ENCODE measurements at places on chromosomes 11 and 22. TPM values are rescaled to one million over a fixed set of nuclear protein-coding genes. Genes with fewer than 3 reads are reported as not detected.
A peak's percentile ranks its signal among the peaks of the same experiment; 100 is the strongest.

DNA sequence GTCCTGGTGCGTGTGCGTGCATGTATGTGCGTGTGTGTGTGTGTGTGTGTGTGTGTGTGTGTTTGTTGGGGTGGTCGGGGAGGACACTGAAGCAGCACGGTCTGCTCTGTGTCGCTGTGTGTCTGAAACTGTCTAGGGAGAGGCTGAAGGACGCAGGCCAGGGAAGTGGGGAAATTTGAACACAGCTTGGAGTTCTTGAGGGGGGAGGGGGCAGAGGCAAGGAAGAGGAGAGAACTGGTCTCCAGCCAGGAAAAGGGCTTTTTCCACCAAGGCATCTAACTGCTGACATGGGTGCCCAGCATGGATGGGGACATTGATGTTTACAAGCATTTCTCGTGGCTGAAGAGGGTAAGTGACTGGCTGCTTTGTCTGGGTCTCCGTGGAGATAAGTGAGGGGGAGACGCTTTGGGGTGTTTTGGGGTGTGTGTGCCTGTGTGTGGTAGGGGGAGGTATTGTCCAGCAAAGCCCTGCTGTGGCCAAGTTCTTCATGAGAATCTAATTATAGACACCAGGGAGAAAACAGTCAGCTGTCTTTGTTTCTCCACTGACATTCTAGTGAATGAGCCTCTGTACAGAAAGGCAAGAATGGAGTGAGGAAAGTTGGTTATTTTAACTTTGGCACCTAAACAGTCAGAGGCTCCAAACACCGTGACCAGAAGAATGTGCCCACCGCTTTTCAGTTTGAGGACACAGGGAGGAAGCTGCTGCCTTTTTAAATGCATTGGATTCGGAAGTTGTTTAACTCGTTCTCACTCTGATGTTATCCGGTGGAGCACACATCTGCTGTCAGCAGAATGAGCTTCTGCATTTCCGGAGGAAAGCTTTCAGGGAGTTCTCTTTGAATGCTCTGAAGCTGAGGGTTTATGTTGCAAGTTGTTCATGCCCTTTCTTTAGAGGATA lies 63.7 kb downstream of the PPFIBP2 start:
- no peak for DNase-seq

DNA sequence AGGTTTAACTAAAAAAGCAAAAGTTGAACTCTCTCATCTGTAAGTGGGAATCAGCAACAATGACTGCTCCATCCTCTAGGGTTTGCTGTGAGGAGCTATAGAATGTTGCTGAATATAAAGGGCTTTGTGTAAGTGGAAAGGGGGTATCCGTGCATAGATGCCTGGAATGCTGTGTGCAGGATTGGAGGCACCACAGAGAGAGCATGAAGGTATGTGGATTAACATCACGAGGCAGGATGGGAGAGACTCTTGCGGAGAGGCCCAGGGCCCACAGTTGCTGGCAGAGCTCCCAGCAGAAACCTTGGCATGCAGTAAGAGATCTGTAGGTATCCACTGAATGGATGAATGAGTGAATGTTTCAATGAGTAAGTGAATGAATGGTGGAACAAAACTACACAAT lies 298.7 kb upstream of the DDI1 start:
- DNase-seq: no peak

DNA sequence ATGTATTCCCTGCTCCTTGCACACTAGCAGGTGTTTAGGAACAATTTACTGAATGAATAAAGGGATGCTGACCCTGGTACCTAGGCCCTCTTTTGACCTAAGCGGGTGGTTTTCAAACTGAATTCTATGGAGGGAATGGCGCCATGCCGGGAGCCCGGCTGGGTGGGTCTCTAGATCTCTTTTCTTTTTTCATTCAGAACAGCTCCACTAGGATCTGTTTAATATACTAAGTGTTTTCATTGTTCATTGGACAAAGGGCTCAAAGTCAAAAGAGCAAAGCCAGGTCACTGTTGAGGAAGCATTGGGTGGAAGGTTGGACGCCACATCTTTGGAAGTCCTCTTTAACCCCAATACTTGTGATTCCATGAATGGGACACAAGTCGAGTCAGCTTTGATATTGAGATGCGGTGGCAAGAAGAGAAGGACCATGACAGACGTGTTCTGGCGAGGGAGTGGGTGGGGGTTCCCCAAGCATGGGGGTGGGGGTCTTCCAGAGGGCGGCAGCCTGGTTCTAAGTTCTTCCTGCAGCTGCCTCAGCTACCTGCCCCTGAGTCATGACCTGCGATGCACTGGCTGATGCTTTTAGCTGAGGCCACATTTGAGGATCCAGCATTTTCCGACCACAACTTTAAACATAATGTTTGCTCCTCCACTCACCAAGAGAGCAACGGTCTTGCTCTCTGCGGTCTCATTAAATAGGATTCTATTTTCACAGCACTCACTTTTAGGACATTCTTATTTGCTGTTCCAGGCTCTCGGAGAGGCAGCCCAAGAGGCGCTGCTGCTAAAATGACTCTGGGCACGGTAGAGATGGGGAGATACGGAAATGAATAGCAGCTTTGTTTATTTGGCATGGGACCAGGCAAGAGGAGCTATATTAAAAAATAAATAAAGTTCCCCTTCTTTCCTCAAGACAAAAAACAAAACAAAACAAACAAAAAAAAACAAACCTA lies 100.6 kb downstream of the FBXO7 start:
- DNase-seq: no peak

DNA sequence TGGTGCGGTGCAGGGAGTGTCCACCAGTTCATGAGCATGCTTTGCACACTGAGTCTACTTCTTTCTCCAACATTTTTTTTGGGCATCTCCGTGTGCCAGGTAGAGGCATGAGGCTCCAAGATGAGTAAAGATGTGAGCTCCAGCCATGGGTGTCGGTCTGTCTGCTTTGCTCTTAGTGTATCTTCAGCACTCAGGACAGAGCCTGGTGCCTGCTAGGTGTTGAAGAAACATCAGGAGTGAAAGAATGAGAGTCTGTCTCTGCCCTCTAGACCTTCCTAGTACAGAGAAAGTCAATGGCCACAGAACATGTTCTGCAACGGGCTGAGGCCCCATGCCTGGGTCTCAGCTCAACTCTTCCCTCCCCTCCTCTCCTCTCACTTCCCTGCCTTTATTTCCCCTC lies 486.5 kb downstream of the TBC1D22A start:
- DNase-seq: no peak

DNA sequence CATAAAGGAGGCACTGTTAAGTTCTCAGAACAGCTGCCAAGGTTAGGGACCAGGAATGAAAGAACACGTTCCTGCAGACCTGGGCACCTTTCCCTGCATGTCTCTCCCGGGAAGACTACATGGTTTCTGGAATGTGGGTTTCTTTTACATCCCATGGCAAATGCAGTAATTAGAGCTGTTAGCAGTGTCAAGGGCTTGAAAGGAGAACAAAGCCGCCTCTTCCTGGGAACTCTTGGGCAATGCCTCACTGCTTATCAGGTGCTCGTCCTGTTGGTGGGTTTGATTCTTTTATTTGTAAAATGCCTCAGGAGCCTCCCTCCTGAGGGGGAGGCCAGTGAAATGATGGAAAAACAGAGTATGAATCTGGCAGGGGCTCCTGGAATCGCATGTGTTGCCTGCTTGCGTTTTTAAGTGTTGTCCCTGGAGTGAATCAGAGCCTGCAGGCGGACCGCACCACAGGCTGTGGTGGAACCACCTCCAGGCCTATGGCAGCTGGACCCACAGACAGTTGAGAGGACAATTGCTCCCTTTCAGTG lies 723 bp upstream of the C22orf31 start:
- no peak for DNase-seq

DNA sequence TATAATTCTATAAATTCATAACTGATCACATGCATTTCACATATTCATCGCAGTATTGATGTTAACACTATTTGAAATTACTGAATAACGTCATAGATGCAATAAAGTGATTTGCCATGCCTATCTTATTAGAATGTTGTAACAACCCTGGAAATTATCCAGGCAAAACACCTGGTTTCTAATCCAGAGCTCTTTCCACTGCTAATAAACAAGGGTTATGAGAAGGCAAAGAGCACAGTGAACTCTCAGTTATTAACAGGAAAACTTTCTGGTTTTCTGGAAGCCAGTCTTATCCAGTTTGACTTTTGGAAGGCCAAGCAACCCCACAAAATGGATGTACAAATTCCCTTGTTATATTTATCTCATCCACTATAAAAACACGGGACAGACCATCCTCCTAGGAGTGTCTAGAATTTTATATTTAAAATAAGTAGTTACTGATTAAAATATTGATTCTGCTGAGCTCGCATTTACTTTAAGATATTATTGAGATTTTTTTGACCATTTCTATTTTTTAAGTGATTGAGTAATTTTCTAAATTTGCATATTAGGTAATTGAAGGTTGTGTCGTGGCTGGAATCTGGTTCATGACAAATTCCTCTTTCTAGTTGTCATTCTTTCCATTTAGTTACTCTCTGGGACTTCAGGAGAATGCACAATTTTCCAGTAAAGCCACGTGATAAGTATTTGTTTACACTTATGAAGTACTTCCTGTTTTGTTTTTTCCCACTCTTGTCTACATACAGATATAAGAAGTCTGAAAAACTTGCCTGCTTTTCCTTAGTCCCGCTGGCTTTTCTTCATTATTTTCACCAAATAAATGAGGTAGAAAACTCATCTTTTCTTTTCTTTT lies 47.9 kb downstream of the DCUN1D5 start:
- no peak for DNase-seq

- no peak for DNase-seq
Measured at GRCh38 chr22:39430576-39431150, 26.1 kb upstream of the MGAT3 start.

DNA sequence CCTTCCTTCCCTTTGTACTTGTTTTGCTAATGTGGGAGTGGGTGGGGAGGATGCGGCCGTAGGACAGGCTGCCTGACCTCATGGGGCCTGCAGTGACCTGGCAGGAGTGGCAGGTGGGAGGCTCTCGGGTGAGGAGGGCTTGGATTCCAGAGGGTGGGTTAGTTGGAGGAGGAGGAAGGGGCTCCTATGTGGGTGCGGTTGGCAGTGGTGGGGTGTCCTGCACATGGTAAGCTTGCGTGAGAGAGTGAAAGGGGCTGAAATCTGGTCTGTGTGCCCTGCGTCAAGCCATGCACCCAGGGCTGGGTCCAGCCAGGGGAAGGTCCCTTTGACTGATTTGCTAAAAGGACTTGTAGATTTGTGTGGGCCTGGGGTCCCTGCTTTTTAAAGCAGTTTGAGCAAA lies 90.7 kb upstream of the OR4B1 start:
- no peak for DNase-seq

DNA sequence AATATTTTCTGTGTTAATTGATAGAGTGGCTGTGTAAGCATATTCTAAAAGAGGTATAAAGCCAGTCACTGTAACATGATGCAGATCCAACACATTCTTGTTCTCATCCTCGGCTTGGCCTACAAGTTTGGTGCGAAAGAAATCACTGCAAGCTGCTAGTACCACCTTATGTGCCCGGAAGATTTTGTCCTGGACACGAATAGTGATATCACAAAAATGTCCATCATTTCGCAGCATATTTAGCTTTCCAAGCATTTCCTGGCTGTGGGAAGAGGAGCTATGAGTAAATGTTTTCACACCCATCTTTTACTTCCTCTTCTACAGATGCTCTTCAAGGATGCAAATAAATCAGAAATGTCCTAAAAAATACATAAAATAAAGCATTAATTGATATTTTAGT lies 53.1 kb downstream of the ZBTB44 start:
- DNase-seq: no peak

DNA sequence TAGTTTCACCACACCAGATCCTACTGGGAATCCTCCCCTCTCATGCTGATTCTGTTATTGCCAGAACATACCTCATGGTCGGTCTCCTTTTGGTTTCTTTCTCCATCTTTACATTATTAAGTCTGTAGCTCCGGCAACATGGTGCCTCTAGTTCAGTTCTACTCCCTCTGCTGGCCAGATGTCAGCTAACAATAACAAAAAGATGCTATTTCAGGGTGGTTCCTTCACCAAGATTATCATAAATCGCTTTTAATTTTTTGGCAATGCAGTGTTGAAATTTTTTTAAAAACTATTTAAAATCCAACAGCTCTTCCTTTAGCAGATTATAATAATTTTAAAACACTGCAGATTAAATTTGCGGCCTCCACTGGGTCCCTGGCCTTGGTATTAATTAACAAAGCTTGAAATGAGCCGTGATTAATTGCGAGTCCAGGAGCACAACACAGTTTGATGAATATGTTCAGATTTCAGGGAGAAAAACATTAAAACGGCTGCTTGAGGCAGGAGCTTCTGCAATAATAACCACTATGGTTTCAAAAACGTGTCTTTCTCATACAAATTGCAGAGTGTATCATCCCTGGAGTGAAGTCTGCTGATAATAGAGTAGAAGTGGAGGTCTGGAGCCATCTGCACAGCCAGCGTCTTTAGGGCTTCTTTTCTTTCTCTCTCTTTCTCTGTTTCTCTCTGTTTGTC lies 492.9 kb upstream of the KIRREL3 start:
- peak; percentile 1 for DNase-seq

DNA sequence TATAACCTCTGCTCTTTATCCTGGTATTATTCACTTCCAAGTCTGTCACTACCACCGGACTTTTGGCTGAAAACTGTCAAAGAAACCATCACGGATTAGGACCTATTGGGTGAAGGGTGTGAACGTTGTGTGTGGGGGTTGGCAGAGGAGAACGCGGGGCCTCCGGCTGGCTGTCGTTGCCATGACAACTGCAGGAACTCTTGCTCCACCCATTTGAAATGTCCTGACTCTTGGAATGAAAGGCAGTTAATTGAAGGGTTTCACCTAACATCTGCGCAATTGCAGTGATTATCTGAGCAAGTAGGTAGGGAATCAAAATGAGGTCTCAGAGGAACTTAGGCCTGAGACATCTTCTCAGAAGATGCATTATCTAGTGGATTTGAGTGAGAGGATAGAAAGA lies 60.9 kb upstream of the CLMP start:
- DNase-seq: no peak

DNA sequence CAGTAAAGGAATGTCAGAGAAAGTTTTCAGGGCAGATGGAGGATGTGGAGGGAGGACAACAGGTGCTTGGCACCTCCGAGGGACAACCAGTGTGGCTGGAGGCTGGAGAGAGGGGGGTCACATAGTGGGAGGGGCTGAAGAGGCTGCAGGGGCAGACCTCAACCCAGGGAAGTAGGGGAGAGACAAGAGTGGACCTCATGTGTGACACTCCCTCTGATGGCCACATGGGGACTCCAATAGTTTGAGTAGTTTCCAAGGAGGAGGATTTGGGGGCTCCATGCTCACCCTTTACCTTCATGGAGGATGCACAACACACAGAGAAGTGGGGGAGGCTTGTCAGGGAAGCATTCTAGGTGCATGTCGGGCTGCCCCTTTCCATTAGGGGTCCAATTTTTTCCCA lies 35.1 kb upstream of the ASPHD2 start:
- DNase-seq: no peak

SERPING1 gene
- total RNA-seq: not detected

ESAM gene
- total RNA-seq: 0.23 TPM

SELENOH gene
- total RNA-seq: 85.9 TPM

KREMEN1 gene
- total RNA-seq: 1.6 TPM

CATSPER1 gene
- total RNA-seq: not detected

PGA5 gene
- not detected for total RNA-seq

ACTN3 gene
- not detected for total RNA-seq
